ENCODE measurements at places on chromosomes 1 and 21.

GRCh38 chr1:182724215-182724614 is 39.8 kb upstream of the RGS8 start:
- no peak for DNase-seq

- no peak for DNase-seq
These were observed 377.8 kb downstream of the MATN1 start for GRCh38 chr1:30345491-30346130.

DNA sequence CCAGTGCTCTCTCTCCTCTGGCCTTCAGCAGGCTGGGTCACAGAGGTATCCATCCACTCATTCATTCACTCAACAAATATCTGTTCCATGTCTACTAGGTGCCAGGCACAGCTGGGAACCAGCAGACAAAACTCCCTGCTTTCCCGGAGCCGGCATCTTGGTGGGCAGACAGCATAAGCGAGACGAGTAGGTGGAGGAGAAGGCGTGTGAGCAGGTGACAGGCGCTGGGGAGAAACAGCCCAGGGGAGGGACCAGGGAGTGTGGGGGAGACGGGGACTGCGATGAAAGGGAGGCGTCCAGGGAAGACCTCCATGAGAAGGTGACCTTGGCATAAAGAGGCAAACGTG is 11.0 kb upstream of the KCNAB2 start:
- DNase-seq = no peak

DNA sequence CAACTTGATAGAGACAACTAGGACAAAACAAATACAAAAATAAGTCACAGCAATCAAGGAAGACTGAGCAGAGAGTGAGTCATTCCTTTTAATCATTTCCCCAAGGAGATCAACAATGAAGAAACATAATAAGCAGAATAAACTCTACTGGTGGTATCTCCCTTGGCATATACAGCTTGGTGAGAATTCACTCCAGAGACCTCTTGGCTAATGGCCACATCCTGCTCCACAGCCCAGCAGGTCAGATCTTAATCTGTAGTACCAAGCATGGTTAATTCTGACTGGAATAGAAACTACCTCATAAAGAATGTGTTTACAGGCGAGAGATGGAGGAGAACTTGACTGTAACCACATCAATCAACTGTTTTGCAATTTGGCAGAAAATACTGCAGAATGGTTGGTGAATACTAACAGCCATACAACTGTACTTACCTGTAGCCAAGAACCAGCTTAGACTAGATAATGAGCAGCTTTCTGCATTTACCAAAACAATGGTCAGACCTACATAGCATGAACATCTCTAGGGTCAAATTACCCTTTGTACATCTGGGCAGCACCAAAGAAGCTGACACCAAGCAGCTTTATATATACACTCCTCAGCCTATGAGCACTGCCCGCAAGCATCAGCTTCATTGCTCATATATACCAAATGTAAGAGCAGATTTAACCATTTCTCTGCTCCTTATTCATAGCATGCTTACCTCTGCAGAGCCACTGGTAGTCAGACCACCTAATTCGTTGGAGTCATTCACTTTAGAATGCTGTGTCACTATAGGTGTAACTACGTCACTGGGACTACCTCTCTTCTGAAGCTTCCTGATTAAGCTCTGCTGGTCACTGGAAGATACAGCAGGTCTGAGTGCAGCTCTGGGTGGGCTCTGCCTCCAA is 51.0 kb downstream of the KIAA0319L start:
- no peak for DNase-seq

DNA sequence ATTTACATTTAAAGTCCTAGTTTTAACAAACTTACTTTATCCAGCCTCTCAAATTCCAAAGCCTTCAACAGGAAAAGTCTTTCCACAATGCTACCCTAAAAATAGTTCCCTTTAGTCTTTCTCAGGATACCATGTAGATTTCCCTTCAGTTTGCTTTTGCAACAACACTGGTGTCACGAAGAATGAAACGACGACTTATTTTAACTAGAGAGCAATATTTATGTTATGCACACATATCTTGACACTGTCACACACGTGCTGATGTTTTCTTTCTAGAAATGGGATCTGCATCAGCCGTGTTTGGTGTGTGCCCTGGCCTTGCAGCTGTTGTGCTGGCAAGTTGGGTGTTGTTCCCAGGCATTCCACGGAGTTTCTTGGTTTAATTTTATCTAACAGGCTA is 75.5 kb downstream of the SIPA1L2 start:
- no peak for DNase-seq
